ENCODE measurements at places on chromosomes 2 and 18.

- DNase-seq: no peak
Measured at GRCh38 chr2:54610700-54611099, 112.8 kb upstream of the EML6 start.

DNA sequence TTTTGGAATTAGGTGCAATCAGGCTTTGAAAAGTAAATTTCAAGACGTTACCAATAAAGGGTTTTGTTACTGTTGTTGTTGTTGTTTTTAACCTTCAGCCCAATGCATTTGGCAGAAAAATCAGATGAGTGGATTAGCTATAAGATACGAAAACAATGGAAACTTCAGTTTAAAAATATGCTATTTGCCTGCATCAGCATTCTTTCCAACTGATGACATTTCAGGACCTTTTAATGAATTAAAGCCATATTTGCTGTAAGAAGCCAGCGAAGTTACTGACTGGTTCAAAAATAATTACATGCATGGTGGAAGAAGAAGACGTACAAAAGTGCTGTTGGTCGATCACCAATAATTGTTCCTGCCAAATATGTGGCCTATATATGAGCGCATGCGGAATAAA is 639.3 kb upstream of the SOX11 start:
- DNase-seq: no peak

- DNase-seq: no peak
Measured at GRCh38 chr2:177264209-177264692, 276 bp downstream of the NFE2L2 start.

DNA sequence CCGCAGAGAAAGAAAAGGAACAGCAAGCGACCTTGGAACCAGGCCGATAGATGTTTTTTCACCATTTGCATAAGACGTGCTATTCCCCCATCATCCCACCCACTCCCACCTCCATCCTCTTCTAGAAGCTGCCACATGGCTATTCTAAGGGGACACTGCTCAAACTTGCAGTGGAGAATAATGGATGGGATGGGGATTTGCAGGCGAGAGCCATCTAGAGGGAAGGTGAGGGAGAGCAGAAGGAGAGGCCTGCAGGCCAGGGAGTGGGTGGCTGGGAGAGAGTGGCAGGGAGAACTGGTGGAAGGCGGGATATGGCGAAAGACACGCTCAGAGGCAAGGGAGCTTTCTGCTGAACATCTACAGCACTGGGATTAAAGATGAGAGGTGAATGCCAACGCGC is 84.9 kb downstream of the MAPK4 start:
- DNase-seq: no peak

- no peak for DNase-seq
Measured at GRCh38 chr2:208978946-208979345, 444.9 kb upstream of the MAP2 start.

- DNase-seq: peak; percentile 18
Measured at GRCh38 chr2:147910990-147911473, 66.2 kb downstream of the ACVR2A start.

DNA sequence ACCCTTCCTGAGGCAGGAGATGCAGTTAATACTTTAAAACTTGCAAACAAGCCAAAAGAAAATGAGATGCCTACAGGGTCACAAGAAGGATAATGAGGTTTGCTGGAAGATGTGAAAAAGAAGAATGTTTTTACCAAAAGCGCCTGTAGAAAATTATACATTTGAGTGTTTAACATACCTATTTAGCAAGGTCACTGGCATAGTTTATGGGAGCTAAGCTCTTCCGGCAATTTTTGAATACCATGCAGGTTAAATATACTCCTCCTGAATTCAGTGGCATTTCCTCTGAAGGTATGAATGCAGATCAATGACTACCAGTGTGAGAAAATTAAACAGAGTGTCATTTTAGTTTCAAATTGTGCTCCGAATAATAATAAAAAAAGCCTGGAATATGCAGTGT is 21.2 kb upstream of the MAP3K20 start:
- DNase-seq: no peak

- DNase-seq: no peak
Measured at GRCh38 chr18:45402485-45403056, 212.7 kb upstream of the SLC14A2 start.

GRCh38 chr2:9258501-9258900 is 51.9 kb downstream of the ASAP2 start:
- no peak for DNase-seq

DNA sequence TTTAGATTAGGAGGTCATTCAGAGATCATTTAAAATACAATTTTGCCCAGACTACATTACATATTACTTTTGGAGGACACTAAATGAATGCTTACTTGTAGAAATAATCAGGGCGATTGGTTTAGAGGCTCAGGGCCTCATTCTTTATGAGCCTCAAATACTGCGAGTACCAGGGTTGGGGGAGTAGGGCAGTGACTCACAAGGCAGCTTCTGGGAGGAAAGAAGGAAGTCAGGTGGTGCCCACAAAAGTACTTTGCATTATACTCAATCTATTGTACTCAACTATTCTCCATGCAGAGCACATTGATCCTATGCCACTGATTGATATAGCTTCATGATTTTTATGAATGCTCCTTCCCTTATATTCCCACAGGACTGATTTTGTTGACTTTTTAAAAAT is 166.9 kb downstream of the SOCS6 start:
- DNase-seq: no peak

DNA sequence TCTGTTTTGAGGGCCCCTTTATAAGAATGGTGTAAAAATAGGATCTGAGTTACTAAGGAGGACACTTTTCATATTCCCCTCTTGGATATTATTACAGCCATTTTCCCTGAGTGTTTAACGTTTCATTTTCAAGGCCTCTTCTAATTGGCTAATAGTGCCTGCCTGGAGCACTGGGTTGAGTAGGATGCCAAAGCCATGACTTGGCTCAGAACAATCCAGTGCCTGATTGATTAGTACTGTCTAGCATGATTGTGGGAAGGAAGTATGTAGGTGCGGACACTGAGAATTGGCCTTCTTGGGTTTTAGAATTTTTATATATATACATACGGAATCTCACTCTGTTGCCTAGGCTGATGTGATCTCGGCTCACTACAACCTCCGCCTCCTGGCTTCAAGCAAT is 66.1 kb downstream of the NAB1 start:
- no peak for DNase-seq

DNA sequence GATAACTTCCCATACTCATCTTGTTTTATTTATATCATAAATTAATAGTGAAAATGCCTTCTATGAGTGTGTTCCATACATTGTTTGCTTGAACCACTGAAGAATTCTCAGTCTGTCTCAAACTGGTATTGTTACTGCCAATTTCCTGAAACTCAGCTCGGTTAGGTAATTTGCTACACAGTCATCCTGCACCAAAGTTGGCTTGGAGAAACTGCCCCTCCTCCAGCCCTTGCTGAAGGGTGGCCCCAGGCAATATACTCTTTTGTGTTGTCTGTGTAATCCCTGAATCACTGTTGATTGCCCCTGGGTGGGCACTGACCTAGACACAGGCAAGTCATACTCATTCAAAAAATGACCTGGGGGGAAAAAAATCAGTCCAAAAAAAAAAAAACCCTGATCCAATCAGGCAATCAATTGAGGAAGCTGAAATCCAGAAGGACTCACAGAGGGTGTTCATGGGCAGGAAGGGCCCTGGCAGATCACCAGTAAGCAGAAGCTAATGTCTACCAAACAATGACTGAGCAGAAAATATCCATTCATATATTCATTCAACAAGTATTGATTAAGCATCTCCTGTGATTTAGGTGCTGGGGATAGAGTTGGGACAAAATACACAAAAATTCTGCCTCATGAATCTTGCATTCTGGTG is 3.8 kb upstream of the SESTD1 start:
- DNase-seq: no peak

- no peak for DNase-seq
Measured at GRCh38 chr2:164090533-164090932, 354.7 kb upstream of the FIGN start.

- no peak for DNase-seq
Measured at GRCh38 chr18:26089293-26090129, 902 bp downstream of the SS18 start.

- DNase-seq: no peak
Measured at GRCh38 chr2:75959724-75960471, 249.2 kb upstream of the GCFC2 start.

DNA sequence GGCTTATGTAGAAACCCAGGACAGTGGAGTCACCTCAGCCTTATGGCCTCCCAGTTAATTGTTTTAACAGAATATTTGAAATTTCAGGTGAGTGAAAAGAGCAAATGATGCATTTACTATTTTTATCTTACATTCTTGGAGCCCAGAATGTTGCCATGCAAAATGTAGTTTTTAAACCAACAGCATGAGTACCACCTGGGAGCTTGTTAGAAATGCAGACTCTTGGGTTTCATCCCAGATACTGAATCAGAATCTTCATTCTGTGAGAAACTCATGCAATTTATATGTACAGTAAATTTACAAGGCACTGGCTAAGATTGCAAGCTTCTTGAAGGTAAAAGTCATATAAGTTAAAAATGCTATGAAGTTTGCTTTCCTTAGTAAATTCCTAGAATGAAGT is 654.5 kb upstream of the CDH2 start:
- DNase-seq: no peak

DNA sequence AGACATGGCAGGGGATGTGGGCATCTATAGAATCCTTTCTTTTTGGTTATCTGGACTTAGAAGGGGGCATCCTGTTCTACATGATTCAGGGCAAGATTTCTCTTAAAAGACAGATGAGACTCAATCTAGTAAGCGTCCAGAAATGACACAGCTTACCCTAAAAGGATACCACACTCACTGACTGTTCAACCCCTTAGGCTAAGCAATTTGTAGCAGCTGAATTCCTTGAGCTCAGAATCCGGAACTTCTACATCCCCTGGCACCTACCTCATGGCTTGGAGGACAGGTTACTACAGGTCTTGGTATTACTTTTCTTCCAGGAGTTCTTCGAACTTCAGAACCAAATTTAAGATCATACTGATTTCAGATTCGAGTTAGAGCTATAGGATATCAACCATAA is 138.4 kb downstream of the LAMA3 start:
- DNase-seq: no peak

DNA sequence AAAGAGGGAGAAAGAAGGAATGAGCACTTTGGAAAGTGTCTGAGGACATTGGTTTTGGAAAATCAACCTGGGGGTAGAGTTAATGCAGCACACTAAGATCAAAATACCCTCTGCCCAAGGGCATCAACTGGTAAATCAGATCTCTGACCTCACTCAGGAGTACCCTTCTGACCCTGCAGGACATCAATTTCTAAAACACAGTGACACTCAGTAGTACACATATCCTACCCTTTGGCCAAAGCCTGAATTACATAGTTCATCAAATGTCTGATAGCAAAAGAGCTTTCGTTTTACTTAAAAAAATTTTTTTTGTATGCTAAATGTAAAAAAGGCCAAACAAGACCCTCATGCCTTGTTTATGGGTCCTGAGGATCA is 118.4 kb upstream of the CTNNA2 start:
- DNase-seq: no peak

GRCh38 chr18:57051021-57051656 is 95.7 kb upstream of the BOD1L2 start:
- no peak for DNase-seq

- DNase-seq: no peak
Measured at GRCh38 chr18:13617826-13618515, 108.4 kb downstream of the FAM210A start.

GRCh38 chr2:135916207-135916606 is 40.0 kb upstream of the MCM6 start:
- DNase-seq: no peak

DNA sequence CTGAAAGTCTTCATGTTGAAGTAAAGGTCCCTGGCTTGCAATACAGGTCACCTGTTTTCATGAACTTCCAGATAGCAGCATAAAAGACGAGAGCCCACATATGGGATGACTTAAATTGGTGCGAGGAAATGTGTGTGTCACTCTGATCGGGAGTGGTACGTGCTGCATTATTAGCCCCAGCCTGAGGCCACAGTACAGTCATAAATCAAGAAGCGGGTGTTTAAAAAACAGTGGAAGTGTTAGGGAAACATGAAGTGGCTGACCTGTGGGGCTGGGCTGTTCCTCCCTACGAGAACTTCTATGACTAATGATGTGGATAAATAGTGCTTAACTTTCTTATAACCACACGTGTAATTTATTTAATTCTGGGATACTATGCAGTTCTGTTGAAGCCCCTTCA is 24.4 kb downstream of the RDH14 start:
- no peak for DNase-seq

GRCh38 chr2:232483311-232483922 is 4.2 kb downstream of the ECEL1 start:
- no peak for DNase-seq

DNA sequence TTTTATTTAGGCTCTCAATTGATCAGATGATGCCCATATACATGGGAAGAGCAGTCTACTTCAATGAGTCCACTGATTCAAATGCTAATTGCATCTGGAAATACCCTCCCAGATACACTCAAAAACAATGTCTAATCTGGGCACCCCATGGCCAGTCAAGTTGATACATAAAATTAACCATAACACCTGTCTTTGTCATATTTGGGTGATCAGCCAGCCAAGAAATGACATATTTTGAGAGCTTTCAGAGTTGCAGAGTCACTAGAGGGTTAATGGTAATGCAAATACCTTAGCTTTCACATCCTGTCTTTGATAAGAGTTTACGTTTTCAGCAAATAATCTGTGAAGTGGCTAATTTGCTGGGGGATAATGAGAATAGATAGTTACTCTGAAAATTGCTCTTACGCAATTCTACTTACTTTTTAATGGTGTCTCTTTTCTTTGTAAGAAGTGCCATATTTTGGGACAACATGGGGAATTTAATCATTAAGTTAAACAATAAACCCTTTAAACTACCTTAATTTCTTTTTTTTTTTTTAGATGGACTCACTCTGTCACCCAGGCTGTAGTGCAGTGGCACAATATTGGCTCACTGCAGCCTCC is 49.1 kb downstream of the CCDC195 start:
- no peak for DNase-seq

GRCh38 chr2:46164529-46165301 is 132.5 kb upstream of the EPAS1 start:
- peak; percentile 90 for DNase-seq

Measured in lower leg skin (tissue), 4 donors.